ENCODE measurements at places on chromosomes 6 and 20. TPM values are rescaled to one million over a fixed set of nuclear protein-coding genes. Genes with fewer than 3 reads are reported as not detected.

- DNase-seq = no peak
These were observed 18.3 kb downstream of the DSP start for GRCh38 chr6:7559651-7560385.

DNA sequence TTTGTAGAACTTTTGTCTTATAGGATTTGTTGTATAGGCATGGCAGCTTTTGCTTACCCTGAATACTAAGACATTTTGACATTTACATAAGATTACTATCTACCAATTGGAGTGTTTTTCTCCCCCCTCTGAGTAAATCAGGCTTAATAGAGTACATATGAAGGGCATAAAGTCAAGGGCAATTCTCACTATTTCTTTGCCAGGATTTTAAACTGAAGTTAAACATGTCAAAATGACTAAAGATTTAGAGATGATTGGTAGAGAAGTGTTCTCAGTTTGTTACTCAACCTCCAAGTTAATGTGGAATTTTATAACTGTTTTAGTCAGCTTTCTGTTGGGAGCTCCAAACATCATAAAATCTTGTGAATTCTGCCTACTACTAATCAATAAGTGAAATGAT is 157.8 kb downstream of the CDKAL1 start:
- DNase-seq = no peak

DNA sequence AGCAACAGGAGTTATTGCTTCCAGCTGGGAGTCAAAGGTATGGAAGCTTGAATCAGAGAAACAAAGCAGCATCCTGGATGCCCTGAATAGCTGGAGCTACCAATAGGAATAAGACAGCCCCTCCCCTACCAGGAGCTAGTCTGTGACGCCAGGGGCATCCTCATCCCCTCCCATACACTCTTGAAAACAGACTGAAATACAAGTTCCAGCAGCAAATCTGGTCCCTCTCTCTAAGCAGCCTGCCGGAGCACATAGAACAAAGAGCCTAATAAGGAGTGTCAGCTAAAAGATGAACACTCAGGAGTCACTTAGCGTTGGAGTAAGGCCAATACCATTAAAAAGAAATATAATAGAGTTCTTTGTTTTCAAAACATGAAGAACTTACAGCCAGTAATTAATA is 25.6 kb downstream of the FILIP1 start:
- no peak for DNase-seq

- DNase-seq = no peak
These were observed 20.5 kb downstream of the NCR2 start for GRCh38 chr6:41355952-41356351.

DNA sequence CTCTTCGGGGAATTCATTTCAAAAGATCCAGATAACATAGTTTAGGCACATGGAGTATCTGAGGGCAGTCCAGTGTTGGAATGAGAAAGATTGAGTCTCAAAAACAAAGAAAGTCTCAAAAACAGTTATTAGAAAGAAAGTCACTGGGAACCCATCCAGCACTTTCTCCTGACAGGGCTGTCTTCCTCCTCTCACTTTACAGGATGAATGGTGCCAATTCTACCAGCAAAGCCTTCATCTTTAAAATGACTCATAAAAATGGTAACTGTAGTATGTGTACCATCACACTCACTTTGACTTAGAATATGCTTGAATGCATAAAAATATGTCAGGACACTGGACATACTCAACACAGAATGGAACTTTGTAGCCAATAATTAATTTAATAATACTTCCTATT is 71.3 kb downstream of the SLC22A3 start:
- no peak for DNase-seq

DNA sequence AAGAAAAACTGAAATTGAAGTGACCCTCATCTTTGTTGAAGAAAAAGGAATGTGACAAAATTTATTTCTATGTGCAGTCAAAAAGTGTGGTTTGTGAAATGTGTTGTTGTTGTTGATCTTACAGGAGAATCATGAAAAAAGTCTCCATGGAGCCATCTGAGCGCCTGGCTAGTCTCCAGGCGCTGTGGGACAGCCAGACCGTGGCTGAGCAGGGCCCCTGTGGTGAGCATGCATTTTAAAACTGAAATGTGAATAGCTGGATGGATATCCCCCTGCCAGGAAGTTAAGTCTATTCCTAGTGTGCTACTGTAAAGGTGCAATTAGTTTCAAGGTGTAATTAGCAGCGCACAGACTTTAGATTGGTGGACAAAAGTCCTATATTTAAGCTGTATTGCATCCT is 170.6 kb downstream of the CARMIL1 start:
- no peak for DNase-seq

GRCh38 chr6:149488815-149489214 is 4.0 kb upstream of the ZC3H12D start:
- no peak for DNase-seq

DNA sequence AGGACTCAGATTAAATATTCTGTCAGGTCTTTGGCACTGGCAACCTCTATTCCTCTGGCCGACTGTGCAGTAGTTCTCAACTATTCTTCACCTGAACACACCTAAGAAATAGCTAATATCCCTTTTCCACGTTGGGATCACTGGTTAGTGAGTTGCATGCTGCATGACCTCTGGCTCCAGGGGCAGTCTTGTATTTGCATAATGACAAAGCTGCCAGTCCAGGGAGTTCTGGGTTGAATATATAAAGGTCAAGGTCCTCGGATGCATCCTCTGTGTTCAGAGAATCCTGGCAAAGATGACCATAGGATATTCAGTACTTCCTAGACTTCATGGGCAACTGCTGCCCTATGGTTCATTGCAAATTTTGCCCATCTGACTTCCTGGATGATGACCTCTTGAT is 131.2 kb downstream of the DNAH8 start:
- DNase-seq = no peak

DNA sequence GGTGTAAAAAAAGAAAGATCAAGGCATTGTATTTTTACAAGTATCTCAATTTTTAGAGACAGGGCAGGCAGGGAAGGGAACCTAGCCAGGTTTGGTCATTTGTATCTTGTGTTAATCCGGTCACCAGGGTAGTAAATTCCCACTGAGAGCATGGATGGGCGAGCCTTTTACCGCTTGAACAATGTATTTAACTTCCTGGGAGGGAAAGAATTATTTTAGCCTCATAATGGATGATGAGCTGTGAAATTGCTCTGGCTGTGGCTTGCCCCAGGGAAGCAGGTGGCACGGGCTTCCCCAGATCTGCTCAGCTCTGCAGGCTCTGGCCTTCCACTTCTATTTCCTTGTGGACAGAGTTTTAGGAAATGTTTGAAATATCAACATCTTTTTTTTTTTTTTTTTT is 72.9 kb downstream of the TOX2 start:
- no peak for DNase-seq

DNA sequence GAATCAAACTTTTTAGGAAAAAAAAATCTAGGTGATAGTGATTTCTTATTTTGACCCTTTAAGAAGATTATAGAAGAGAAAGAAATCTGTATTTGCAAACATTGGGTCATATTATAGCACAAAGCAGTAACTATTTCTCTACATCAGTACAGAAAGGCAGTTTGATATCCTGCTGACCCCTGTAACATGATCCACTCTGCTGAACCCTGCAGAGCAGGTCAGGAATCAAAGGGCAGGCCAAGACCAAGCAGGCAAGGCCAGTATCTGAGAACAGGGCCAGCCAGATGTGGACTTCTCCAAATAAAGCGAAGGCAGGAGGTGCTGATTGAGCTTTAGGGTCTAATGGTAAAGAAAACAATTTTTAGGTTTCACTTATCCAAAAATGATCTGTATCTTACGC is 239.4 kb downstream of the PTPRK start:
- DNase-seq = no peak

- peak; percentile 46 for DNase-seq
These were observed 27.9 kb downstream of the CDYL start for GRCh38 chr6:4804095-4804494.

DNA sequence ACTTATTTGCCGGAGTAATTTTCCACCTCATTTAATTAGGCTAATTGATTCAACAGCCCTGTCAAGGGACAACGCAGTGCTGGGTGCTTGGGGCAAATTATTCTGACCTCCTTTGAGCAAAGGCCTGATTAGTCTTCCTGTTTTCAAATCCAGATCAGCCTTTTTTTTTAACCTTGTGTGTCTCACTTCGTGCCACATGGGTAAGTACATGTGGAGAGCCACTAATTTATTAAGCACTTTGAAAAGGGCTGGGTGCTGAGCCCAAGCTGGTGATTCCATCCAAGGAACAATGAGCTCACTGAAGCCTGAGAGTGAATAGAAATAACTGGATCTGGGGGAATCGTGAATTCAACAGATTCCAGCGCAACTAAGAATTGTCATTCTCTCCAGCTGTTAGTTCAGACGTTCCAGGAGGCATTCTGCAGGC is 229.3 kb downstream of the CLIC5 start:
- DNase-seq = no peak

DNA sequence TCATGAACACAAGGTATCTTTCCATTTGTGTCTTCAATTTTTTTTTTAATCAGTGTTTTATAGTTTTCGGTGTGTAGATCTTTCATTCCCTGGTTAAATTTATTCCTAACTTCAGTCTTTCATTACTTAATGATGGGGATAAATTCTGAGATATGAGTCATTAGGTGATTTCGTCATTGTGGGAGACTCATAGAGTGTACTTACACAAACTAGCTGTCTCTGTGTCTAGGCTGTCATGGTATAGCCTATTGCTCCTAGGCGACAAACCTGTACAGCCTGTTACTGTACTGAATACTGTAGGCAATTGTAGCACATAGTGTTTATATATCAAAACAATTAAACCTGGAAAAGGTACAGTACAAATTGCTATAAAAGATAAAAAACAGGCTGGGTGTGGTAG is 42.1 kb downstream of the SMAP1 start:
- DNase-seq = no peak

GRCh38 chr6:87902383-87902782 is 145.3 kb upstream of the SPACA1 start:
- DNase-seq = no peak

DNA sequence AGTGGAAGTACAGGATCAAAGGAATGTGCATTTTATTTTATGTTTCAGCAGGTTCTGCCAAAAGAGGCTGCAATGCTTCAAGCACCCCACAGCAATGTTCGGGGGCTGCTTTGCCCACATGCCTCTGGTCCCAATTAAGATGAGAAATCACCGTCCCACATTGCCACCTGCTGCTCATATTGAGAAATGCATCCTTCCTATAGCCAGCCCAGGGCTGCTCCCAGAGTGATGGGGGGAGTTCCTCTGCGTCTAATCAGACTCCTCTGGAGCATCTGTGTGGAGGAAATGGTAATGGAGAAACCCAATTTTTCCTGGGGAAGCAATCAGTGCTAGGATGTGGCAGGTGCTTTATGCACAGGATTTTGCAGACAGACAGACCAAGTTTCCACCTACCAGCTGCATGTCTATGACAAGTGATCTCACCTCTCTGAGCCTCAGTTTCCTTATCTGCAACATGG is 33.7 kb downstream of the PTGIS start:
- DNase-seq = peak; percentile 78

Gene ITPR3
- 111 TPM for total RNA-seq

Gene FAM83C
- total RNA-seq = 0.41 TPM

Gene SLC25A27
- 19.4 TPM for total RNA-seq

Gene DEFB124
- total RNA-seq = not detected

Gene MAVS
- total RNA-seq = 79.5 TPM

Gene EPHA7
- total RNA-seq = 0.84 TPM

Gene COL10A1
- not detected for total RNA-seq

Gene ARG1
- total RNA-seq = not detected

Gene DLL1
- total RNA-seq = 24.0 TPM

Gene CEP162
- 9.5 TPM for total RNA-seq
